ENCODE measurements at places on chromosomes 11 and 22. TPM values are rescaled to one million over a fixed set of nuclear protein-coding genes. Genes with fewer than 3 reads are reported as not detected.

RASSF10 gene
- 1.7 TPM for total RNA-seq

CST6 gene
- total RNA-seq: 1.6 TPM

CCDC86 gene
- total RNA-seq: 68.6 TPM

KRTAP5-11 gene
- not detected for total RNA-seq

HEPACAM gene
- total RNA-seq: 13.6 TPM

MUC5AC gene
- not detected for total RNA-seq

SMTNL1 gene
- total RNA-seq: not detected

B3GAT1 gene
- 0.46 TPM for total RNA-seq

DHCR7 gene
- total RNA-seq: 76.5 TPM

HBB gene
- 160 TPM for total RNA-seq

POTEH gene
- total RNA-seq: not detected

ANGPTL5 gene
- total RNA-seq: not detected

FIBIN gene
- 27.7 TPM for total RNA-seq

KIF18A gene
- 1.2 TPM for total RNA-seq

OR4D5 gene
- total RNA-seq: not detected

CALCA gene
- not detected for total RNA-seq

DRICH1 gene
- 1.3 TPM for total RNA-seq

PARVA gene
- total RNA-seq: 64.0 TPM

CBLIF gene
- not detected for total RNA-seq

CCDC134 gene
- total RNA-seq: 3.4 TPM

MUC2 gene
- not detected for total RNA-seq

FOSL1 gene
- total RNA-seq: 103 TPM

LRRC10B gene
- total RNA-seq: 2.0 TPM

SH3BP1 gene
- 8.2 TPM for total RNA-seq
